HT1080 (cell line): ENCODE measurements at places on chromosomes 6 and 20.

DNA sequence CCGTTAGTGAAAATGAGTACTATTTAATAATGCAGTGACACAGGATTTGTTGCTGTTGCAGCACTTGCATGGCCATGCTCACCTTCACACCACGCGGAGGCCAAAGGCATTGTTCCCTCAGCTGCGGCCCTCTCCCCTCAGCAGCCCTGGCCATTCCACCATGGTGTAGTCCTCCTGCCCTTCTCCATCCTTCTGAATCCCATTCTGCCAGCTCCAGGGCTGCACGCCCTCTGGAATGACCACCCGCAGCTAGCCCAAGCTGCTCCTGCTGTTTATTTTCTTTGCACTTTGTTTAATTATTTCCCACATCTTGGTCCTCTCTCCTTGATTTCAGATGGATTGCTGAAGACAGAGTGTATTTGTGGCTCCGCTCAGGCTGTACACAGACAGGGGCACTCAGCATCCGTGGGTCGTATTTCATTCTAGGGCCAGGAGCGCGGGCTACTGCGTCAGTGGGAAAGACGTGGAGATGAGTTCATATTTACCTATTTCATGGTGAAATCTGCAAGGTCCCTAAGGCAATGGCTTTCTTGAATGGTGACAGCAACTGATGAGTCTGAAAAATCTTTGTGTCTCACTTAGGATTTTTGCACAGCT is 81.4 kb upstream of the DUSP22 start:
- no peak for DNase-seq

DNA sequence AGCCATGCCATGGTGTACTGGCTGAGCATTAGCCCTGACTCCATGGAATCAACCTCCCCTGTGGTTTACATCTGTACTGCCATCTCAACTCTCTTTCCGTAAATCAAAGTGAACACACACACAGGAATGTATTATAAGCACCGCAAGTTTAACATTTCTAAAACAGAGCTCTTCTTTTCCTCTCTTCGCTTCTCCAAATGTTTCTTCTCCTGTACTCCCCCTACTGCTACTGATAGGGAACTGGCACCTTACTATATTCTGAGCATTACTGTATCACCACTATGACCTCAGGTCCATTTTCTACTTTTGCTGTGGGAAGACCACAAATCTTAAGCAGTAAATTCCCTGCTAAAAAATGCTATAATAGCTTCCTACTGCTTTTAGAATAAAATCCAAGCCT is 101.2 kb downstream of the NUS1 start:
- peak; percentile 45 for DNase-seq

- DNase-seq, result no peak
These were observed 115.4 kb downstream of the SYCP2 start for GRCh38 chr20:59817846-59818615.

- DNase-seq, result peak; percentile 49
These were observed 15.1 kb upstream of the BAK1 start for GRCh38 chr6:33595001-33595846.

DNA sequence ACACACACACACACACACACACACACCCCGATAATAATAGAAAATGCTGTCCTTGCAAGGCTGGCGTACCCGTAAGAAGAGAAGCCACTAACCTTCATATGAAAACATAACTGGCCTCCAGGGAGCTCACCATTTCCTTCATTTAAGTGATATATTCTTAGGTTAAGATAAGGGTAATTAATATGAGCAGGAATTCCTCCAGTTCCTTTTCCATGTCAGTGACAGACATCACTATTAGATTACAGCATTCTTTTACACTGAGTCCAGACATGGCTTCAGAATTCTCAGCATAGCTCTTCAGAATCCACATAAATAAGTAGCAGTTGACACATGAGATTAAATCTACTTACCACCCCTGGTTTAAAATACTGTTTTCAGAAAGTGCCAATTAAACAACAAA is 121.9 kb downstream of the SIM1 start:
- peak; percentile 9 for DNase-seq

DNA sequence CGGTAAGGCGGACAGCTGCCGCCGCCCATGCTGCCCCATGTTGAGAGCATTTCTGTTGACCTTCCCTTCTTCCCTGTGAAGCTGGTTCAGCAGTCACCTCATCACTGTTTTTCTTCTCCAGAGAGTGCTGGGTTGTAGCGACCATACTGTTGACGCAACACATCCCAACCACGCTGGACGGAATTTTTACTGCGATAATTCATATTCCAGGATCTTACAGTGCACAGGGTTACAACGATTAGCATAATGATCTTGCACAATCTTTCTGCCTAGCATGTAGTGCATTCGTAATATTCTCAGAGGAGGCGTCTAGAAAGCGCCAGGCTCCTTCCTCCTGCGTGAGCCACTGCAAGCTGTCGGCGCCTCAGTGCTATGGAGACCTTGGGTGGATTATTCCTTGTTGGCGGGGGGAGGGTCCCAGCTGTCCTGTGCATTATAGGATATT is 137.0 kb downstream of the MTHFD1L start:
- no peak for DNase-seq
